ENCODE measurements at places on chromosomes 12 and 14.

DNA sequence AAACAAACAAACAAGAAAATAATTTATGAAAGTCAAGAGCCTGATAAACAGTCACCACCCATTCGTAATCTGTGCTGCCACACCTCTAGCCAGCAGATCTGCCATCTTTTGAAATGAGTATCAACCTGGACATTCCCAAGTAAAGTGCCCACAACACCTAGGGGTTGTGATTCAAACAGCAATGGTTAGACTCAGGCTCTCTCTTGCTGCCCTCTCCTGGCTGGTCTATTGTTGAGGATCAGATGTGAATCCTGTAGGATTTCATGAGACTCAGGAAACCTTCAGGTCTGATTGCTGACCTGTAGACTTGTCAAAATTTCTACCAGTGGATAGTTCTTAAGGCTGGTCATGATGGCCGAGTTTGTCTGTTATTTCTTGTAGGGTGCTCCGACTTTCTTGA is 26.8 kb downstream of the DGLUCY start:
- DNase-seq = no peak

DNA sequence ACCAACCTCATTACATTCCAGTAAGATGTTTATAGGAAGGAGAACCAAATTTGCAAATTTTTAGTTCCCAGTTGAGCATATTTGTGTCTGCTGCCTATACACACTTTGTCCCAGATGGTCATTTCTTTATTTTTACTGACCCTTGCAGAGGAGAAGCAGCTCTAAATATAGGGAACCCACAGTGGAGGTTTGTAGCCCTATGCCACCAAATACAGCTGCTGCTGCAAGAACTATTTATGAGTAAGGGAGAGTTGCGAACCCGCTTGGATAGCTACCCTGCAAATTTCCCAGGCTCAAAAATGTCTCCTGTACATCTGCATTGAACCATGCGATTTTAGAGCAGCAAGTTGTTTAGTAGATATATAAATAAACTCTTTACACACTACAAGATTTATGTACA is 48.2 kb downstream of the NAV3 start:
- DNase-seq = no peak

GRCh38 chr14:105329411-105330150 is 15.0 kb downstream of the PACS2 start:
- DNase-seq = no peak

- no peak for DNase-seq
Measured at GRCh38 chr12:130017591-130018449, 114.0 kb upstream of the TMEM132D start.

DNA sequence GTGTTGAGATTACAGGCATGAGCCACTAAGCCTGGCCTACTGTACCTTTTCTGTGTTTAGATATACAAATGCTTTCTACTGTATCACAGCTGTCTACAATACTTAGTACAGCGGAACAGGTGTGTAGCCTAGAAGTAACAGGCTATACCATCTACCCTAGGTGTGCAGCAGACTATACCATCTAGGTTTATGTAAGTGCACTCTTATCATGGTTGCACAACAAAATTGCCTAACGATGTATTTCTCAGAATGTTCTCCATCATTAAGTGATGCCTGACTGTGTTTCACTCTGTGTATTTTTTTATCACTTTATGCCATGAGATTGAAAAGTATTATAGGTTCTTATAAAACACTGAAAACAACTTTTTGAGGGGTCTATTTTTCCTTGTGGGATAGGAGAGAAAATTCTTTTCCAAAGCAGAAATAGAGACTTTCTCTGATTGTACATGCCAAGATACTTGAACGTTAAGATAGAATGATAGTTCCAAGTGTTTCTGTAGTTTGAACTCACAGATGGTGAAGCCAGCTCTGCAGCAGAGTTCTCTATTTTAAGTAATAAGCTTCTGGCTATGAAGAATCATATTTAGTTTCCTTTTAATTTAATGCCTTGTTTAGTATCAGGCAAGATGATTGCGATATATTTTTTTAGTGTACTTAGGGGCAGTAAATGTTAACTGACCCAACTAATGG is 17.0 kb downstream of the TMPRSS12 start:
- no peak for DNase-seq

- DNase-seq = no peak
Measured at GRCh38 chr12:124026755-124027745, 54.0 kb downstream of the ZNF664 start.

GRCh38 chr12:49762468-49762847 is 21.1 kb downstream of the TMBIM6 start:
- no peak for DNase-seq

DNA sequence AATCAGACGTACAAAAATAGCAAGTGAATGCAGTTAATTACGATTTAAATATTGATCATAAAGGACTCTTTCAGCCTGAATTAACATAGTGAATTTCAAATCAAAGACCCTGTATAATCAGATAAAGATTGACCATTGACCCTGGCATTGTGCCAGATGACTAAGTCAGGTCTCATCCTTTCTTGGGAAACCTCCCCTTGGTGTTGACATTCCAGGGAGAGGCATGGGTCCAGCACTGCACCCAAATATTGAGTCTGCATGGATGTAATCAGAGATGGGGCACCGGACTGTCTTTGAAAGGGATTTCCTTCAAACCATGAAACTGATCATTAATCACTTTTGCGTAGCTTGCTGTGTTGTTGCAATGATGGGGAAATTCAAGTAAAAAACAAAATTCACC is 1138.2 kb downstream of the BCL11B start:
- no peak for DNase-seq

- DNase-seq = no peak
Measured at GRCh38 chr12:28130625-28131598, 59.3 kb upstream of the CCDC91 start.

GRCh38 chr12:103880299-103881142 is 39.5 kb upstream of the NT5DC3 start:
- DNase-seq = no peak

DNA sequence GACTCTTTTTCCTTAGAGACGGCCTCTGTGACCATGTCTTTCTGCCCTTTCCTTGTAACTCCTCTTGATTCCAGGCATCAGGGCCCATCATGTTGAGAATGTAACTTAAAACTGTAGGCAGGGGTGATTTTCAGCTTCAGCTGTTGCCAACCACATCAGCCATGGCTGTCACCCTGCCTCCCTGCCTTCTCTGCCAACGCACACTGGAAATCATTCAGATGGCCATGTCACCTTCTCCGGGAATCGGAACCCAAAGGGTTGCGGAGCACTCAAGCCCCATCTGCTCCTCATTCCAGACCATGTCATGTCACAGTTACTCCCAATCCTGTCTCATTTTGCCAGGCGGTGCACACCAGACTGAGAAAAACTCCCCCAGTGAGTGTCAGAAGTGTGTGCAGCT is 72.1 kb downstream of the EMP1 start:
- no peak for DNase-seq

DNA sequence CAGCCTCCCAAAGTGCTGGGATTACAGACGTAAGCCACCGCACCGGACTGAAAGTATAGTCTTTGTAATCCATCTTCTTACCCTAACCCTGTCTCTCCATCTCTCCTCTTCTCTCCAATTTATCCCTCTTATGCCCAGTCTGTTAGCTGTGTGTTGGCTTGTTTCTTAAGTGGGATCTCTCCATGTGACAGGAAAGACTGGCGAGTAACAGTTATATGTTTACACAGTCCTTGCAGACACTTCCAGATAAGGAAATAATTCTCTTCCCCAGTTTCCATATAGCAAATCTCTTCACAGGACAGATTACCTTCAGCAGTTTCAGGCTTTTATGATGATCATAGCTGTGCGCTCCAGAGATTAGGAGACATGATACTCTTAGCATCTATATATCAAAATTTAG is 16.0 kb upstream of the DIP2B start:
- DNase-seq = no peak

GRCh38 chr14:35506927-35507326 is 27.0 kb upstream of the INSM2 start:
- DNase-seq = no peak

DNA sequence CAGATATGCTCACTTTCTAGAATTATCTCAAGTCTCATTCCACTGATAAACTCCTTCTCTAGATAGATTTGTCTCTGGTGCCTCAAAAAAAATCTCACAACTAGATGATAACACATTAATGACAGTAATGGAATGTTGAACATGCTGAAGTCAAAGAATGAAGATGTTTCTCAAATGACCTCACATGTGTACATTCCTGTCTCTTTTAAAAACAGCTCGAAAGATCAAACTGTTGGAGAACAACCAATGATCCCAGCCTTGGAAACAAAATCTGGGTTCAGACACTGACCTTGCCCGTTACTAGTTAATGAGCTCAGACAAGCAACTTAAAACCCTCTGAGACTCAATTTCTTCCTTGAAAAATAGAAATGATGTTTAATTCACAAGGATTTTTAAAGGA is 44.7 kb upstream of the KCNJ8 start:
- DNase-seq = no peak

DNA sequence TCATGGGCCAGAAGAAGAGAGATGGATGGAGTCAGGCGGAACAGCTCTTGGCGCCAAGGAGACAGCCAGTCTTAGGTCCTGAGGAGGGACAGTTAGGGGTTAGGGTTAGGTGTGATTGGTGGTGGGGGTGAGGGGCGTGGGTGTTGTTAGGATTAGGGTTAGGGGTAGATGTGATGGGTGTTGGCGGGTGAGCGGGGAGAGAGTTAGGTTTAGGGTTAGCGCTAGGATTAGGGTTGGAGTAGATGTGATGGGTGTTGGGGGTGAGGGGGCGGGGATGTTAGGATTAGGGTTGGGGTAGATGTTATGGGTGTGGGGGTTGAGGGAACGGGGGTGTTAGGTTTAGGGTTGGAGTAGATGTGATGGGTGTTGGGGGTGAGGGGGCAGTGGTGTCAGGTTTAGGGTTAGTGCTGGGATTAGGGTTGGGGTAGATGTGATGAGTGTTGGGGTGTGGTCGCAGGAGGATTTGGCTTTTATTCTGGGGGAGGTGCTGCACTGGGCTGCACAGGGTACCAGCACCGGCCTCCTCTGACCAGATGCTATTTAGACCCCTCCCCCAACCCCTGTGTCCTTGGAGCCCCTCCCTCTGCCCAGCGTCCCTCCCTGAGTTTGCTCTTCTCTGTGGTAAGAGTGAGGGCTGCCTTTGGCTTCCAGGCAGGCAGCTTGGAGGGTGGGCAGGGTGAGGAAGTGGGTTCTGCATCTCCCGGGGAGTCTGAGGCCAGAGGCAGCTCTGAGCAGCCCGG is 35.6 kb upstream of the FBRSL1 start:
- no peak for DNase-seq

DNA sequence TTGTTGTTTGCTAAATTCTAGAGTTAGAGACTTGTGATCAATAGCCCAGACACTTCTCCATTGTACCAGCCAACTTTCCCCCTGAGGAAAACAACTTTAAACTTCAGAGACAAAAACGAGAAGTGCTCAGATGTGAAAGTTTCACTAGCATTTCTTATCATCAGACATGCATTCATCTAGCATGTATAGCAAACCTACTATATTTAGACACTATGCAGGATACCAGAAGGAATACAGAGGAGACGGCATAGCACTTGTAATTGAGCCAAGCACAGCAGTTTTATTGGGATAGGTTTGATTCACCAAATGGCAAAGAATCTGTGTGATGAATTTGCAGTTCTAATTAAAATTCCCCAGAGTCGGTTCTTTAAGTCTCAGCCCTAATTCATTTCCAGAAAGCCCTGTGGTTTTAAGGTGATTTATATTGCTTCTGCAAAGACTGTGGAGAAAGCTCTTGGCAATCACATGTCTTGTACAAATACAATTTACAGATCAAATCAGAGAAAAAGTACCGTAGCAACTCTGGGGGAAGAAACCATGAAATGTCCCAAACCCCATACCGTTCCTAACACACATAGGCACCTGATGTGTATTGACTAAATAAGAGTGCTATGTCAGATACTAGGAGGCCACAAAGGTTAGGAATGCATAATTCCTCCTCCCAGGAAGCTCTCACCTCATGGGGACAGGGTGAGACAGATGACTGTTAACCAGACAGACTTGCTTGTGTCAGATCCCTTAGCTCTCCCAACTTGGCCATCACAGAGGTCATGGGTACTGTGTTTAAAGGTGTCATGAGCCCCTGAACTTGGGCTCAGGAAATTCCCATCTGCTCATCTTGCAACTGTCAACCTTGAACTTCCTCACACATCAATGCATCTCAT is 69.6 kb upstream of the KRAS start:
- DNase-seq = no peak

GRCh38 chr14:34020014-34020413 is 69.1 kb upstream of the EGLN3 start:
- DNase-seq = no peak

DNA sequence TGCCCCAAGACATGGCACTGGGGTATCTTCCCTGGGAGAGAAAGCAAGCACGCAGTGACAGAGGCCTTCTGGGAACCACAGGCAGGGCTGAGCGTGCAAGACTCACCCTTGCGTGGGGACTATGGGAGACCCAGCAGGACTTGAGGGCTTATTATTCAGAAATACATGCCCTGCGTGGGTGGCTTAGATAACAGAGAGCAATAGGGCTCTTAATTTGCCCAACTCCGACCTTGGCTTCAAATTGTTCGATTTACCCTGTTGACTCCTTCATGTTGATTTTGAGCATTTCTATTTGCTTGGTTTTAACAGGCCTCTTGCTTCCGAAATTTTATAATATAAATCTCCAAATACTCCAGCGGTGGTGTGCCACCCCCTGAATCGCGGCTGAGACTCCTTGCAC is 5.1 kb upstream of the SERPINA1 start:
- no peak for DNase-seq

DNA sequence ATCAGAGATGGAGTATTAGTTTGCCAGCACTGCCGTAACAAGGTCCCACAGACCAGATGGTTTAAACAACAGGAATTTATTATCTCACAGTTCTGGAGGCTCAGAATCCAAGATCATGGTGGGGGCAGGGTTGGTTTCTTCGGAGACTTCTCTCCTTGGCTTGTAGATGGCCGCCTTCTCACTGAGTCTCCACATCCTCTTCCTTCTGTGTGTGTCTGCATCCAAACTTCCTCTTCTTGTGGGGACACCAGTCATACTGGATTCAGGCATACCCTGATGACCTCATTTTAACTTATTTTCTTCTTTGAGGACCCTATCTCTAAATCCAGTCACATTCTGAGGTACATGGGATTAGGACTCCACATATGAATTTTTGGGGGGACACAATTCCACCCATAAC is 455.5 kb downstream of the RGS6 start:
- DNase-seq = no peak

DNA sequence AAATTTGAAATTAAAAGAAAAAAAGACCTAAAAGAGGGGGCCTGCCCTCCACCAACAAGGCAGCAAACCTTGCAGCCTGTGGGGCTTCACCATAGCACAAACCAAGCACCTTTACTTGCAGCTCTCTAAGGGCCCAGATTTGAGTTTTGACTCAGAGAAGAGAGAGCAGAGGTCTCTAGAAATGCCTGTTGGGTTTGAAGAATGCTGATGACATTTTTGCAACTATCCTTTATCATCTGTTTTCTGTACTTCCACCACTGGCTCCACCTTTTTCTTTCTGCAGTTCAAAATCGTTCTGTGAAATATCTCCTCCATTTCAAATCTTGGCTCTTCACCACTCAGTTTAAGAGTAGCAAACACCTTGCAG is 83.8 kb upstream of the HMGA2 start:
- no peak for DNase-seq

Measured in NCI-H1105 (cell line).